NCI-H526 treated with DMSO at 0.1 percent for 48 hours (cell line): ENCODE measurements at places on chromosomes 2 and 18.

GRCh38 chr18:62763101-62763521 is 47.8 kb downstream of the PHLPP1 start:
- no peak for DNase-seq

GRCh38 chr18:78228974-78229373 is 750.6 kb upstream of the SALL3 start:
- DNase-seq = no peak

- no peak for DNase-seq
Measured at GRCh38 chr2:133992454-133992853, 261.4 kb upstream of the MGAT5 start.

DNA sequence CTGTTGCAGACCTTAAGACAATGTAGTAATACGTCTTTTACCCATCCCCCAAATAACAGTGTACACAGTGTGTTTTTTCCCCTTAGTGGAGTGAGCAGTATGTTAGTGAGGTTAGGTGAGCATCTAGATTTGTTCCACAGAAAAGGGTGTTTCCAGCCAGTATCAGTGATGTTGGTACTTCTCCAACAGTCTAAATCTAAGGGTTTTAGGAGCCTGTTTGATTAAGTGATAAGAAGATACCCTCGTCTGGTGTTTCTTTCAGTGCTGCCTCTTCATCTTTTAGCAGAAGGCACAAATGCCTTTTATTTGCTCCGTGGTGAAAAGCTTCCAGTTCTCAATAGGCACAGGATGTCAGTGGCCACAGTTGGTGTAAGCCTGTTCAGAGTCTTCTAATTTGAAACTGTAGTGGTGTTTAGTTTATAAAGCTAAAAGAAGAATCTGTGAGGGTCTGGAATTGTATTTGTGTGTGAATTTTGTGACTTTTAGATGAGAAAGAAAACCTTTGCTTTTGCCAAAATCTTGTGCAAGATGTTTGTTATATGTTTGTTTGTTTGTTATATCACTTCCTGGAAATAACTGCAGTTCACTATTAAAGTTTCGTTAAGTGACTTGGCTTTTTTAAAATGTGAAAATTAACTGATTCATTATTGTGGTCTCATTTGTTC is 71.2 kb downstream of the MAP4K4 start:
- no peak for DNase-seq

DNA sequence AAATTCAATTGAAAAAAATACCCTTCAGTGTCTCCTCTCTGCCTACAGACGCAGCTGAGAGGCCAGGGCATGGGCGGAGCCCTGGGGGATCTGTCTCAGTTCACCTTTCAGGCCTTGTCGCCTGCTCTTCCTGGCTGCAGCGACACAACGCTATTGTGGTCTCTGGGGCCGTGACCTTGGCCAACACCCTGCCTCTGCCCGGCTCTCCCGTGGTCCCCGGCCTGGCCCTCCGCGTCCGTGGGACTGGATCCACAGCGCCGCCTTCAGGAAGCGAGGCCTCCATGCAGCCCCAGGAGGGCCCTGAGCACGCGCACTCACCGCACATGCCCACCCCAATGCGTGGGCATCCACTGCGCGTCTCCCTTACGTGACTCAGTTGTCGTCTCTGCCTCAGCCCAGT is 81.1 kb downstream of the MRPS9 start:
- no peak for DNase-seq

GRCh38 chr2:102442967-102443828 is 20.2 kb downstream of the IL18RAP start:
- DNase-seq = peak; percentile 10

- DNase-seq = no peak
Measured at GRCh38 chr18:58949031-58949430, 84.4 kb downstream of the ZNF532 start.

DNA sequence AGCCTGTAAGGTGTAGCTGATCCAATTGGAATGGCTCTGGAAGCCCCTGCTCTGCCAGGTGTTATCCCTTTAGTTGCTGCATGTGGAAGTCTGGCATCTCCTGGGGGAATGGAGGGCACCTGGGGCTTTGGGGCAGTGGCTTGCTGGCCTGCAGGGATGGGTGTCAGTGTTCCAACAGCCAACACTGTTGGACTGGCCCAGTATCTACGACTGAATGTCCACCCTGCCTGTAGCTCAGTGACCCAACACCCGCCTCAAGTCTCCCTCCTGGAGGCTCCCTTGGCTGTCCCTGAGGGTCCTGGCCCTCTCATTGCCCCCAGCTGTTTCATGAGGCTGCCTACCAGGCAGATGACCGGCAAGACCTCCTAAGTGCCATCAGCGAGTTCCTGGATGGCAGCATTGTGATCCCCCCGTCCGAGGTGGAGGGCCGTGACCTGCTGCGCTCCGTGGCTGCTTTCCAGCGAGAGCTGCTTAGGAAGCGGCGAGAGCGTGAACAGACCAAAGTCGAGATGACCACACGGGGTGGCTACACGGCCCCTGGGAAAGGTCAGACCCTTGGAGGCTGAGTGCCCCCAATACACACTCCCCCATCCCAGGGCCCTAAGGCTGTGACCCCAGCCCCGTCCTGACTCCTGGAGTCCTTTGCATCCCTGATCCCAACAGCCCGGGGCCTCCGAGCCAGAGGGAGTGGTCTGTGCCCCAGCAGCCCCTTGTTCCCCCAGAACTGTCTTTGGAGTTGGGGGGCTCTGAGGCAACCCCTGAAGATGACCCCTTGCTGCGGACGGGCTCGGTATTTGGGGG is 7.7 kb downstream of the SLC4A3 start:
- DNase-seq = no peak

DNA sequence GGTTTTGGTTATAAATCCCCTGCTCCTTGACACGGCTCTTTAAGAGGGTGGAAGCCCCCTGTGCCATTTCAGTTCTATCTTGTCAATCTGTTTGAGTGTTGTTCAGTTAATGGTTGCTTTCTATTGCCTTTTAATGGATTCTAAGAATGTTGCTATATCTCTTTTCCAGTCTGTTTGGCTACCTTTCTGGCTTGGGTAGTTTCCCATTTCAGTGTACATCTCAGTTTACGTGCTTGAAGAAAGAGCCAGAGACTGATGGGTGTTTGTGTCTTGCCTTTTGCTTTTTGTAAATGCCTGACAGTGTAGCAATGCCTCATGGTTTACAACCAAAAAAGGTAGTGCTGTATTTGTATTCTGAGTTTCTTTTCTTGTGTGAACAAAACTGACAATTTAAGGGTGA is 45.3 kb downstream of the SPATS2L start:
- no peak for DNase-seq

GRCh38 chr2:41621095-41621494 is 426.7 kb upstream of the PKDCC start:
- DNase-seq = no peak

DNA sequence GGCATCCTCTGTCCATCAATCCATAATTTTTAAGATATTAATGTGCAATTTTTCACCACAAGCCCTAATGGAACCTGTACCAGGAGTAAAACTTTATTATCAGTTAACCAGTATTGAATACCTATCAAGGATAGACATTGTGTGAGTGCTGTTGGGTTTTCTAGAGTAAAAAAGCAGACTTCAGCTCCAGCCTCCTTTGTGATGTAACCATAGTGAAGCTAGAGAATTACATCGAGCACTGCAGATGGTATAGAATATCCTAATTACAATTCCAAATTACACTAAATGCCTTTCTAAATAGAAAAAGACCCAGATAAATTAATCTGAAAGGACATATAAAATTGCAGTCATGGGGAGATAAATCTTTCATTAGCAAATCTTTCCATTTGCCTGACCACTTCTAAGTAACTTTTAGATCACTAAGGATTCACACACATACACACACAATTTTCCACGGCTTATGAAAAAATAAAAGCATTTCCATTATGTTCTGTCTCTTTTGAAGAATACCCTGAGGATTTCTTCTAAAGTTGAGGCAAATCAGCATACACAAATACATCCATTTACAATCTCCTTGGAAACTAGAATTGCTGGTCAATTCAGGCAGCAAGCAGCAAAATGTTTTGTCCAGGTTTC is 117.1 kb upstream of the TANK start:
- DNase-seq = no peak

- DNase-seq = no peak
Measured at GRCh38 chr2:117972476-117973123, 41.3 kb downstream of the CCDC93 start.

DNA sequence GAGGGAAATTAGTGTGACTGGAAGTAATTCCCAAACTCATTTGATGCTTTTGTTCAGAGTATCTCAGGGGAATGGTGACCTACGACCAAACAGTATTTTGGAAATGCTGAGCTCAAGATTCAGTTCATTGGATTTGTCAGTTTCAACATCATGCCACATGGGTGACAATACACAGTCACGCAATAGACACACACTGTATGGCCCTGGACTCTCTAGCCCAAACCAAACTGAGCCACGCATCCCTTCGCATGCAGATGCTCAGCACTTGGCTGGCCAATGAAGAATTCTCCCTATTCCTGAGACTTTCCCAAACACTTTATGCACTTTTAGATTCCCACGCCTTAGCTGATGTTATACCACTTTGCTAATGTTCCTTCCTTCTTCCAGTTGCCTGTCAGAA is 10.0 kb downstream of the PDE1A start:
- no peak for DNase-seq

GRCh38 chr2:23073671-23074070 is 311.3 kb upstream of the KLHL29 start:
- DNase-seq = no peak

DNA sequence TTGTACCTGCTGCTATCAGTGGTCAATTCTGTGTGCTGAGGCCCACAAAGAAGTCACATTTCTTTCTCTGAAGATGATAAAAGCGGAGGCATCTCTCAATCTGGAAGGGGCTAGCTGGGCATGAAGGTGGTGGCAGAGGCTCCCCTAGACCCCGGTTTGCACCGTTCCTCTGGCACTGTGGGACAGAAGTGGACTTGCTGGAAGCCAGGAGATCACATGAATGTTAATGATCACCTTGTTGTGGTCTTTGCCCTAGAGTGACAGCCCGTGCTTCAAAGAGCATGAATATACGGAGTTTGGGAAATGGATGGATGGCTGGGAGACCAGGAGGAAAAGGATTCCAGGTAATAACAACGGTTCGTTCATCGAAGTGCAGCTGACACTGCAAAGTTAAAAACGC is 20.2 kb downstream of the ALLC start:
- no peak for DNase-seq

DNA sequence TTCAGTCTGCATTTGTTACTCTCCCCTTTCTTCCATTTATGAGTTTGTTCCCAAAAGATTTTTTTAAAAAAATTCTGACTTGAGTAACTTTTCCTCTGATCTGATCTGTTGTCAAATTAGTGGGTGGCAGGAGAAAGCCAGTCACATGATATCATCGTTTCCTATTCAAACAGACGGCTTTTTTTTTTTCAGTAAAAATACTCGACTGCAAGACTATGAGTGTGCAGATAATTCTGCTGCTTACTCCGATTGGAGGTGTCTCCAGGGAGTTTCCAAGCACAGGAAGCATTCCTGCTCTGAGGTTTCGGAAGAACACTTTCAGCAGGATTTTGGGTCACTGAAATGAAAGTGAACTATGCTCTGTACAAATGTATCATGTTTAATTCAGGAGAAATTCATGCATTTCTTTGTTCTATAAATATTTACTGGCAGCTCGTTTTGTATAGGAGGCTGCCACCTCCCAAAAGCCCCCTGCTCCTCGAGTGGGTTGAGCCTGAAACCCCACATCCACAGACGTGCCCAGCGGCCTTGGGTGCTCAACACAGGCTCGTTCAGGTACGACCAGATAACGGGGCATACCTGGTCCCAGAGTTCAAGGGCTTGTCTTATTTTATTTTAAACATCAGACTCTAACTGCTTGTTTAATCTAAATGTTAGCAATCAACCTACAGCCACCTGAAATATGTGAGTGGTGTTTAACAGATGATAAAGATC is 126.9 kb upstream of the ZNF516 start:
- DNase-seq = peak; percentile 23

DNA sequence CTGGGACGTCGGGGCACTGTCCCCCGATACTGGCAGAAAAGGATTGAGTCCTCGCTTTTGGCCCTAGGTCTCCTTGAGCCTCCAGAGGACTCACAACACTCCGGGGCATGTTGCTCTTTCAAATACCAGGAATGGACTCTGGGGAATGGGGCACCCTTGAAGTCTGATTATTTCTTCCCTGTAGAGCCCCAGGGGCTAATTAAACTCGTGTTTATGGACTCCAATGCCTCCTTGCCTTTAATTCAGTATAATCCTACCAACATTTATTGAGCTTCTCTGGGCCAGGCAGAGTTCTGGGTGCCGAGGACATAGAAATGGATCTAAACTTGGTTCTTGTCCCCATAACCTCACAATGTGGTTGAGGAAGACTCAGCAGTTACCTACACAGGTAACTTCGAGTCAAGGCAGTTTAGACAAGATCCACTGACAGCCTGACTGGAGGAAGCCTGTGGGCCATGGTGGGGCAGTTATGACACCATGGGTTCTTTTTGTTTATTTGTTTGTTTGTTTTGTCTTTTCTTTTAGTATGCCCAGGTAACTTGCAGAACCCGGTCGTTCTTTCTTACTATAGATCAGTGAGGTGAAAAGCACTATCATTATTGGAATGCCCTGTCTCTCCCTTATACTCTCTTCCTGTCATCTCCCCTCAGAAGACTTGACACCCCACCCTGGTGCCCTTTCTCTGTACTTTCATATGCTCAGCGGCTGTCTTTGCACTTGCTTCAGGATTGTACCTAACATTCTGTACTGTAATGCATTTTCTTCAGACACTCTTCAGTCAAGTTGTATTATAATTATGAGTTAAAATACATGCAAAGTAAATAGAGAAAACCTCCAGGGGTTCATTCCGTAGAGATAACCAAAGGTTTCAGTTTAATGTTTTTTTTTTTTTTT is 3.2 kb downstream of the CFLAR start:
- peak; percentile 71 for DNase-seq

GRCh38 chr2:231470246-231470900 is 6.1 kb upstream of the NCL start:
- no peak for DNase-seq

DNA sequence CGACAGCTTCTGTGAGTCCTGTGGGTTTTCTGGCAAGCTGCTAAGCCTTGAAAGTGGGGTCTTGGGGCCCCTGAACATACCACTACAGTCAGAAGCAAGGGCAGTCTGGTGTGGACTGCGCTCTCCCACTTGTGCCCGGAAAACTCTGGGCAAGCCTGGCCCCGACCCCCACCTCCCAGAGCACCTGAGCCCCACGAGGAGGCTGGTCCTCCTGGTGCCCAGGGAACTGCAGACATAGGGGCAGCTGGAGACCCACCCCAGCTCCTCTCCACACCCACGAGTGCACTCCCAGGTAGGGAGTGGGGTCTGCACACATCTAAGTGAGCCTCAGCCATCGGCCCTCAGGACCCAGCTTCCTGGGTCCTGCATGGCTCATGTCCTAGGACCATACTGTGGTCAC is 16.2 kb upstream of the GPC1 start:
- no peak for DNase-seq

GRCh38 chr2:20465716-20466394 is 19.0 kb downstream of the RHOB start:
- DNase-seq = no peak

DNA sequence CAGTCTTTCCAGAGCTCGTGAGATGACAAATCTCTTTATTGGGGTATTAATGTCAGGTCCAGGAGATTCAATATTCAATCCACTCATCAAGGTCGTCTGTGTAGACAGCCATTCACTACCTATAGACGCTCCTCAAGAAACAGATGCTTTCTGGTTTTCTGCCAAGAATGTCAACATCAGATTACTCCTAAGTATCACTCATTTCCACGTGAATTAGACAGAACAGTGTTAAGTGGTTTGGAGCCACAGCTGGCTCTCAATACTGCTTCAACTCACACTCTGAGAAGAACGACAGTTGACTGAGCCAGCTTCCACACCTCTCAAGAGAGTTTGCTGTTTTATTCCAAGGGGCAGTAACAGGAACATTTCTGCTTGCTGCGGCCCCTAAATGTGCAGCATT is 113.5 kb upstream of the NEDD4L start:
- DNase-seq = no peak

- no peak for DNase-seq
Measured at GRCh38 chr2:24162494-24162893, 12.4 kb upstream of the FAM228A start.

- peak; percentile 53 for DNase-seq
Measured at GRCh38 chr2:127454595-127455565, 36.7 kb downstream of the PROC start.
